ENCODE measurements at places on chromosomes 12 and 14.

- DNase-seq: no peak
These were observed 182.4 kb upstream of the CCND2 start for GRCh38 chr12:4091016-4091743.

DNA sequence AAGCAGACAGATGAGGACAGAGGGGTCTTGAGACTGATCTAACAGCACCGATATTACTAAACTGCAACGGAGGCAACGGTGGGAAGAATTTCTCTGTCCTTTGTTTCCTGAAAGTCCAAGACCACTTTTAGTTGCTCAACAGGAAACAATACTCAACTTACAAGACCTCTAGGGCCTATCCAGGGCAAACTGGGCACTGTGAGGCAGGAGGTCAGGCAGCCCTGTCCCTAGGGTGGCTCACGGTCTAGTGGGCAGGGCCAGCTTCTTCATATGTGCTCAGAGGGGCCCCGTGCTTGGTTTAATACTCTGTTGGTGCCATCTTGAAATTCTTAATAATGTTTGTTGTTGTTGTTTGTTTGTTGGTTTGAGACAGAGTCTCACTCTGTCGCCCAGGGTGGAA is 14.2 kb downstream of the SSH1 start:
- DNase-seq: no peak

DNA sequence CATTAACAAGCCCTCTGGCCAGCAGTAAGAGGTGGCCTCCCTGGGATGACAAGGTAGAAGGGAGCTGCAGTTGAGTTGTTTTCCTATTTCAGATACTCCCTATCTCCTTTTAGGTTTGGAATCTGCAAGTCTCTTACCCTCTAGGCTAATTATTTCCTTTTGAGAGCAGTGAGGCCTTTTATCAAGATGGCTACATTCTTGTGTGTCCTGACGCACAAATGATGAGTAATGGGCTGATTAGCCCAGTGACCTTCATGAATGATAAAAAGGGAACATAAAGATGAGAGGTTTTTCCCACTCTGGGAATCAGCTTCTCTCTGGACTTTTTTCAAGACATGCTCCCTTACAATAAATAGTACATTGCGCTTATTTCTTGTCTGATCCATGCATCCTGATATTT is 22.9 kb downstream of the DYRK2 start:
- no peak for DNase-seq

DNA sequence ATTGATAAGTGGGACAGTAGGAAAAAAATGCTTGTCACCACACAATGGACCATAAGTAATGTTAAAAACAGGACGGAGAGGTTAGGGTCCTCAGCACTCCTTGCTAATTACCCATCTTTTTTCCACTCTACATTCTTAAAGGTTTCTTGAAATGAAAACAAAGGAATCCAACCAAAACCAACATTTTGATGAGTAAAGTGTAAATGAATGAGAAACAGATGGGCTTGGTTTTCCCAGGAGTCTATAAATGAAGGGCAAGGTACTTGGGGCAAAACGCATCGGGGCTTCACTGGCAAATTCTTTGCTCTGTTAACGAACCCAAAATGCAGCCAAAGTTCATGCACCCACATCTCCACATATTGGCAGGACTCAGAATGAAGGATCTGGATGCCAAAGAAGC is 129.2 kb upstream of the BMP4 start:
- DNase-seq: no peak

- DNase-seq: no peak
These were observed 5.0 kb upstream of the PKP2 start for GRCh38 chr12:32901553-32901952.

DNA sequence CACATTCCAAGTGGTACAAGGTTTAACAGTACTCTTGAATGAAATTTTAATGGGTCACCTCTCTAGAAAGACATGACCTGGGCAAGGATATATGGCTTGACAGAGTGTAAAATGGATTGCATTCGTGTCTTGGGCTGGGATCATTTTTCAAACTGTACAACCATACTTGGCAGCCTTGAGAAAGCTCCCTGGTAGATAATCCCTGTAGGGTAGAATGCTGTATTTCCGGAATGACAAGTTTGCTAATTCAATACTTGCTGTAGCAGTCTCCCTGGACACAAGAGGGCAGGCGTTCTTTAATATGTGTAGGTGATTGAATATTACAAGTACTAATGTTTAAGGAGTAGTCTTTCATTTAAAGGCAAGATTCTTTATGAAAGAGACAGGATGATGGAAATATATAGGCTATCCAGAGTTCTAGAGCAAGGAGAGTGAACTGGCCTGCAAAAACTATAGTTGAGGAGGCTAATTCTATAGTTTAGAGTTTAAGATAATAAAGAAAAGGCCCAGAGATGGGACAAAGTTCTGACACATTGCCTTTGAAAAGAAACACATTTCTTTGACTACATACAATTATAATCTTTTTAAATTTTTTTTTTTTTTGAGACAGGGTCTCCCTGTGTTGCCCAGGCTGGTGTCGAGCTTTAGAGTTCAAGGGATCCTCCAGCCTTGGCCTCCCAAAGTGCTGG is 53.4 kb downstream of the PLBD1 start:
- no peak for DNase-seq

DNA sequence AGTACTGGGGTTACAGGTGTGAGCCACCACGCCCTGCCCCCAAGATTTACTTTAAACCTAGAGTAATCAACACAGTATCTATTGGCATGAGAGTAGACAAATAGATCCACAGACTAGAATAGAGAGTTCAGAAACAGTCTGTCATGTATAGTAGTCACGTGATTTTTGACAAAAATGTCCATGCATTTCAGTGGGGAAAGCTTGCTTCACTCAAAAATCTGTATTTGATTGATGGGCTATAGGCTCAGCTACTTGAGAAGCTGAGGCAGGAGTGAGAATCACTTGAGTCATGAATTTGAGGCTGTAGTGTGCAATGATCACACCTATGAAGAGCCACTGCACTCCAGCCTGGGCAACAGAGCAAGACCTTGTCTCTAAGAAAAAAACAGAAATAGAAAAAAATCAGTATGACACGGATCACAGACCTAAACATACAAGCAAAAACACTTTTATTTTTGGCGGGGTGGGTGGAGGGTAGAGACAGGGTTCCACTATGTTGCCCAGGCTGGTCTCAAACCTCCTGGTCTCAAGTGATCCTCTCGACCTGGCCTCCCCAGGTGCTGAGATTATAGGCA is 7.6 kb upstream of the ORAI1 start:
- no peak for DNase-seq

DNA sequence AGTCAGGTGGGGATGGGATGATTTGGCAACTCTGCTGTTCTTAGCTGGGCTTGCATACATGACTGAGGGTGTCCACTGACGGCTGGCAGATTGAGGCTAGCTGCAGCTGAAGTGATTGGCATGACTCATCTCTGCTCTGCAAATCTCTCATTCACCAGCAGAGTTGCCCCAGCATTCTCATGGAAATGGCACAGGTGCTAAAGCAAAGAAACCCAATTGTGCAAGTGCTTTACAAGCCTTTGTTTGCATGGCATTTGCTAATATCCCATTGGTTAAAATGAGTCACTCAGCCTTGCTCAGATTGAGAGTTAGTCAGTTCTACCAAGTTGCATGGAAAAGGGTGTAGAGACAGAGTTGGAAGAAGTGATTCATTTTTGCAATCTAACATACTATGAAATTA is 389.7 kb upstream of the FAR2 start:
- no peak for DNase-seq

DNA sequence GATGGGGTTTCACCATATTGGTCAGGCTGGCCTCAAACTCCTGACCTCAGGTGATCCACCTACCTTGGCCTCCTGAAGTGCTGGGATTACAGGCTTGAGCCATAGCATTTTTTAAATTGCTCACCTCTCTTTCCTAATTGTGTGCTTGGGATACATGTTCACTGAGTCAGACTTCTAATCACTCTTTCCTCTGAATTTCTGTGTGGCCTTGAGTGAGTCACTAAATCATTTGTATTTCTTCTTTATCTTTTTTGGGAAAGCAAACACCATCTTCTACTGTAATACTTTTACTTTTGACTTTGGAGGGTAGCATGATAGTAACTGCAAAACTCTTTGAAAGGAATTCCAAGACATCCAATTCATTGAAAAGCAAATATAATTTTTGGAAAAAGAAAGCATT is 60.8 kb downstream of the FLRT2 start:
- no peak for DNase-seq

- peak; percentile 17 for DNase-seq
These were observed 3.2 kb downstream of the CFL2 start for GRCh38 chr14:34711169-34711568.

DNA sequence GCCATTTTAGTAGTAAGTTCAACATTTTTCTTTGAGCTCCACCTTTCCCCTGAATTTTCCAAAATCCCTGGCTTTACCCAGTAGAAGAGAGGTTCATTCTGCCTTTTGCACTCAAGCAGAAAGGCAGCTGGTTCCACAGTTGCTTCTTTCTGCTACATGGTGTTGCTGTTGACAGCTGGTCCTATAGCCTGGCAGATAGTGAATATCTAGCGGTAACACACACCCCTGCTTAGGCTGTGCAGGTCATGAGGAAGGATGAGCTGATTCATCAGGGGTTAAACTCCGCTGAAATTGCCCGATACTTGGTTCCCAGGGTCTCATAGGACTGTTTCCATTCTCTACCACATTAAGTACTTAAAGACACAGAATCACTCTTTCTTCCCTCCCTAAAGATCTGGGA is 62.4 kb downstream of the PUS7L start:
- no peak for DNase-seq

- no peak for DNase-seq
These were observed 1.5 kb downstream of the CAPRIN2 start for GRCh38 chr12:30753233-30753632.

DNA sequence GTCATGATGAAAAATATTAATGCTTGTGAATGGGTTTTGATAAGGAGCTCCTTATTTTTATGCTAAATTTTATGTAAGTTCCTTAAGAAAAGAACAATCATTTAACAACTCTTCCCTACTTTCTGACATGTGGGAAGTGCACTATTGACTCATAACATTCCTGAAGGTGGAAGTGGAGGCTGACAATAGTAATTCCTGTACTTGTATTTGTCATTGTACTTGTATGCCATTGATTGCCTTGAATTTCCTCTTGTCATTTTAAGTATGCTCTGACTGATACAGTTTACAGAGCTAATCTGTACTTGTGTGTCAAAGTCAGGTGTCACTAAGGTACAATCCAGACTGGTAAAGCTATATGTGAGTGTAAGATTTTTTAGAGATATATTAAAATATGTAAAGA is 440.0 kb downstream of the SLC16A7 start:
- no peak for DNase-seq

DNA sequence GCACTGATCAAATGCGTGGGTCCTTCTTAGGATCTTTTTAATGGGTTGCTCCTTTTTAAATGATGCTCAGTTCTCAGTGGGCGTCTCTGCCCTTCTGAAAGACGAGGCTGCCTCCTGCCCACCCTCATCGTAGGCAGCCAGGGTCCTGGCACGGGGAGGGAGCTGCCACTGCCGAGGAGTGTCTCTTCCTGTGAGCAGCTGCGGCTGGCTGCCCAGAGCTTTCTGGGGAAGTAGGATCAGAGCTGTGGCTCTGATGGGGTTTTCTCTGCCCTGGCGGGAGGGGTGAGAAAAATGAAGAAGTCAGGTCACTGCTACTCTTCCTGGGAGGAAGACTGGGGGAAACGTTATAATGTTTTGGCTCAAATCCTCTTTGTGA is 31.1 kb upstream of the BEGAIN start:
- DNase-seq: no peak

GRCh38 chr12:69440016-69440415 is 30.2 kb upstream of the FRS2 start:
- no peak for DNase-seq

DNA sequence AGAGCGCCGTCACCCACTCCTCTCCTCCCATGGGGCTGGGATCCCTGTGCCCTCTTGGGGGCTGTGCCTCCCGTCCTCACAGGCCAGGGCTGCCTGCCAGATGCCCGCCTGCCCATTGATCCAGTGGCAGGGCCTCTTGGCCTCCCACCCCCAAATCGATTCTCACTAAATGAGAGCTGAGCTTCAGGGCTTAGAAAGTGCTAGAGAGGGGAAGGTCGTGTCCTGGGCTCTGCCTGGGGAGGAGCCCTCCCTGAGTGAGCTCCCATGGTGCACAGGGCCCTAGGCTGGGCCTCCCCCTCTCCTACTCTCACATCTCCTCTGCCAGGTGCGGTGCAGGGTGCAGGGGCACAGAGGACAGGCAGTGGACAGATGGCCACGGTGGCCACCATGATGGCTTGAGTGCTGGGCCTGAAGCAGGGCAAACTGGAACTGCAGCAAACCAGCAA is 9.2 kb downstream of the BEGAIN start:
- DNase-seq: no peak

DNA sequence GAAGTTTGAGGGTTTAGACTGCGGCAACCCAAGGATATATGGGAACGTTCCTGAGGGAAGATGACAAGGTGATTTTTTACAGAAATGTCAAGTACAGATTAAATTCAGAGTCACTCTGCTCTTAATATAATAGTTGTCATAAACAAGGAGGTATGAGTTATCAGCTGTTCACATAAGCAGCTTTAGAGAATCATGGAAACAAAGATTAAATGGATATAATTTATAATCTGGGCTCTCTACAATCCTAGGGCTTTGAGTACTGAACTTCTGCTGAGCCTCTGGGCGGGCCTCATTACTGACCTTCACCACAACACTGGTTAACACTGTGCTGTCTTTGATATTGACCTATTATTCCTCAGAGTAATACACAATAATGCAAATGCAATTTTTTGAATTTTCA is 577.8 kb downstream of the RPS29 start:
- DNase-seq: no peak
